GM23248 (cell line): ENCODE measurements at places on chromosomes 2 and 18.
A peak's percentile ranks its signal among the peaks of the same experiment; 100 is the strongest.

DNA sequence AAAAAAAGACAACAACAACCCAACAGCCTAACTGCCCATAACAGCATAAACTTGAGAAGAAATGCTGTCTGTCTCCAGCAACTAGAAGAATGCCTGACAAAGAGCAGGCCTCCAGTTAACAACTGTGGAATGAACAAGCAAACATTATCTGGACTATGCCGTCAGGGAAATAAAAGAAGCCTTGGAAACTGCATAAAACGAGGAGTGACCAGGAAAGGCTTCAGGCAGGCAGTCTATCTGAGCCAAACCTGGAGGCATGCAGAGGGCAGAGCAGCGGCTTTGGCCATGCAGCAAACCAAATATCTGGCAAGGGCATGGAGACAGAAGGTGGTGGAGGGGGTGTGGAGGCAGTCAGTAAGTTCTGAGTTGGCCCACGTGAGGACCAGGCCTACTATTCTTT, 11.1 kb downstream of the HES6 start:
- H3K4me1 ChIP-seq, result no peaks in the 10 kb centered on the region
- no peaks in the 10 kb centered on the region for H3K36me3 ChIP-seq
- no peak overlapping the region for H3K27ac ChIP-seq
- no peak for DNase-seq
- no peak overlapping the region for H3K4me3 ChIP-seq
- H3K27me3 ChIP-seq, result peaks cover 12% of the 10 kb centered on the region; the same call in 1 of the 2 replicates

GRCh38 chr18:39365836-39366485, 1800.4 kb upstream of the CELF4 start:
- no peaks in the 10 kb centered on the region for H3K4me1 ChIP-seq
- no peak overlapping the region for H3K27ac ChIP-seq
- no peaks in the 10 kb centered on the region for H3K36me3 ChIP-seq

GRCh38 chr2:103327966-103328365, 566.1 kb downstream of the TMEM182 start:
- no peak for DNase-seq
- no peak overlapping the region for H3K4me3 ChIP-seq
- no peak overlapping the region for H3K27ac ChIP-seq

DNA sequence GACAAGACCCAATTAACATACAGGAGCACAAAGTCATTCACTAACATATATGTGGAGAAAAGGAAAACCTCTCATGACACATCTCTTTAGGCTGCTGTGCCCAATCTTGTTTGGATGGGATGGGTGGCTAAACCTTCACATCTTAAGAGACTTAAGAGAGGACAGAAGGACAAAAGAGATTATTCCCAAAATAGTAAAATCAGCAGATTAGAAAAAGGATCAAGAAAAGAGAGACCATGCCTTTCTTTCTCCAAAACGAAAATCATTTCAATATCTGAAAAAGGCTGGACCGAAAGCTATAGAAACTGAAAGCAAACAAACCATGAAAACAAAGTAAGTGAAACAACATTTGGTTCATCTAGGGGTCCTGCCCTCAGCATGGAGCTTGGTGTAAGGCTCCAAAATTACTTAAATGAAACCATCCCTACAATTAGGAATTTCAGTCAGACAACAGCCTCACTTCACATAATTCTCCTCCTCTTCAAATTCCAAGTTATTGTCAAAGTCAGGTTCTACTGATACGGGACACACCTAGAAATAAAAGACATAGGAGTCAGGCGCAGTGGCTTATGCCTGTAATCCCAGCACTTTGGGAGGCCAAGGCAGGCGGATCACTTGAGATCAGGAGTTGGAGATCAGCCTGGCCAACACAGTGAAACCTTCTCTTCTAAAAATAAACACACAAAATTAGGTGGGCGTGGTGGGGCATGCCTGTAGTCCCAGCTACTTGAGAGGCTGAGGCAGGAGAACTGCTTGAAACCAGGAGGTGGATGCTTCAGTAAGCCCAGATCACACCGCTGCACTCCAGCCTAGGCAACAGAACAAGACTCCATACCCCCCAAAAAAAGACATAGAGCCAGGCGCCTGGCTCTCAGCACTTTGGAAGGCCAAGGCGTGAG, 5.2 kb downstream of the STARD7 start:
- H3K27me3 ChIP-seq, result no peaks in the 10 kb centered on the region
- peak overlapping the region; percentile 85 for H3K27ac ChIP-seq
- H3K4me1 ChIP-seq, result peaks cover 73% of the 10 kb centered on the region
- DNase-seq, result peak; percentile 51
- H3K4me3 ChIP-seq, result peak overlapping the region; percentile 43
- no peaks in the 10 kb centered on the region for H3K36me3 ChIP-seq
